ENCODE measurements at places on chromosomes 5 and 9. TPM values are rescaled to one million over a fixed set of nuclear protein-coding genes. Genes with fewer than 3 reads are reported as not detected.
A peak's percentile ranks its signal among the peaks of the same experiment; 100 is the strongest.

FBN2 gene
- total RNA-seq, result 215 TPM

GNA14 gene
- 5.9 TPM for total RNA-seq

OSMR gene
- total RNA-seq, result 14.7 TPM

TRAF1 gene
- total RNA-seq, result 5.1 TPM

MYMK gene
- 18.3 TPM for total RNA-seq

ZFP37 gene
- 8.9 TPM for total RNA-seq

DNAH5 gene
- total RNA-seq, result 0.92 TPM

PPWD1 gene
- 76.6 TPM for total RNA-seq

PNPLA7 gene
- total RNA-seq, result 1.5 TPM

CAPSL gene
- total RNA-seq, result not detected

DNA sequence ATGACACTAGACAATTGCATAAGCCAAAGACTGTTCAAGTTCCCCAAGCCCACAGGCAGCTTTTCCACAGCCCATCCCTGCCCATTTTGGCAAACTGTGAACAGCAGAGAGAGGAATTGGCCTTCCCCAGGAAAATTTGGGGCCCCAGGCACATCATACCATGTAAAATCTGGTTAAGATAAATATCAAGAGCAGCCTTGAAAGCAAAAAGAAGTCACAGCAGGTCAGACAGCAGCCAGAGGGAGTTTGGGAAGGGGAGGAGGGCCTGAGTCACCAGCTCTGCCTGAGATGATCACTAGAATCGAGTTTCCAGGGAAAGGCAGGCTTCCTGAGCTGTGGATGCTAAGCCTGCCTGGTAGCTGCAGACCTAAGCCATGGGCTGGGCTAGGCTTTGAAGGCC lies 179.2 kb downstream of the RFK start:
- DNase-seq, result no peak

DNA sequence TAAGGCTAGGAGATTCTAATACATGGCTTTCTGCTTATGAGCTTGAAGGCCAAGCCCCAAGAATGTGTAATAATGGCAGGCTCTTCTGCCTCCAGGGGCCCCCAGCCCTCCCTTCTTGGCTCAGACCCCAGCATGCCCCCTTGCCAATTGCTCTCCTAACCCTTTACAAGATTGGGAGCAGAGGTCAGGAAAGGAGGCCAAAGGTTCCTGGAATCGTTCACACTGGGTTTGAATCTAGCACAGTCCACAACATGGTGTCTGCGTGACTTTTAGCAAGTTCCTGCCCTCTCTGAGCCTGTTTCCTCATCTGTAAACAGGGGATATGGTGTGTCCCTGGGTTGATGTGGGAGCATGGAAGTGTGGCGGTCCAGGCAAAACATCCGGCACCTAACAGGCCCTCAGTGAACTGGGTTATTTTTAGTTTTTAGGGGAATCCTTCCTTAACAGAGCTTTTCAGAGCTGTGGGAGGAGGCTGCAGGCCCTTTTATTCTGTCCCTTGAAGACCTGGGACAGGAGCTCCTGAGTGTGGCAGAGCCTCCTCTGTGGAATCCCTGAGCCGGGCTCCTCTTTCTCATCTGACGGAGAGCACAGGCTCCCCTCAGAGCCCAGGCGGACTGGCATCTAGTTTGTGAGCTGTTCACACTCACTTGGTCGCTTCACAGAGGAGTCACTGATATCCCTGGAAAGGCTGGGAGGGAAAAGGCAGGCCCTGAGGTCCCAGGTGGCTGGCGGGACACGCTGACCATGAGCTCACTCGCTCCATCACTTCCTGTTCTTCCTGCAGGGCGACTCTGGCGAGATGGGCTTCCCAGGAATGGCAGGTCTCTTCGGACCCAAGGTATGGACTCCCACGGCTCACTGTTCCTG lies 23.4 kb upstream of the ORM1 start:
- DNase-seq, result no peak

- no peak for DNase-seq
These were observed 35.0 kb downstream of the ADAMTS6 start for GRCh38 chr5:65446682-65447081.

GRCh38 chr9:121840838-121841760 lies 189.7 kb downstream of the DAB2IP start:
- DNase-seq, result no peak

DNA sequence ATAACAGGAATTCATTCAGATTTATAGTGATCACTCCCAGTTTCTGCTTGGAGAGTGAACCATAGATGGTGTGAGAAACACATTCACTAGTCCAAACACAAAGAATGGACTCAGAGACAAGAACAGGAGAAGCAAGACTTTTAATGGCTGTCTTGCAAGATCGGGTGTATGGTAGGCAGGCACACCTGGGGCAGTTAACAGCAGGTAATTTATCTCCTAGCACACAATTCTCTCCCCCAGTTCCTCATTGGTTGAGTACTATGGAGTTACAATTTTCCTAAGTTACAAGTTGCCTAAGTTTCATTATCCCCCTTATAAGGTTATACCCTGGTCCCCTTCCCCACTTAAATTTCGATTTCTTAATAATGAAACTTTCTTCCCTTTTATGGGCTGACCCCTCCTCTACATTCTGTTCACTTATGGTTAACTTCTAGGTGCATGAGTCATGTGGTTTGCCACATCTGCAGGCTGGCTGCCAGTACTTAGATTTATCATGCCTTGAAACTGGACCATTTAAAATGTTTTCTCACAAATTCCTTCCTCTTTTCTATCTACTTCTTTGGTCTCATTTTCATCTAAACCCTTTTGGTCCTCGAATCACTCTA lies 623.3 kb downstream of the HINT1 start:
- DNase-seq, result no peak

- DNase-seq, result no peak
These were observed 217.1 kb downstream of the PIK3R1 start for GRCh38 chr5:68432682-68433081.

DNA sequence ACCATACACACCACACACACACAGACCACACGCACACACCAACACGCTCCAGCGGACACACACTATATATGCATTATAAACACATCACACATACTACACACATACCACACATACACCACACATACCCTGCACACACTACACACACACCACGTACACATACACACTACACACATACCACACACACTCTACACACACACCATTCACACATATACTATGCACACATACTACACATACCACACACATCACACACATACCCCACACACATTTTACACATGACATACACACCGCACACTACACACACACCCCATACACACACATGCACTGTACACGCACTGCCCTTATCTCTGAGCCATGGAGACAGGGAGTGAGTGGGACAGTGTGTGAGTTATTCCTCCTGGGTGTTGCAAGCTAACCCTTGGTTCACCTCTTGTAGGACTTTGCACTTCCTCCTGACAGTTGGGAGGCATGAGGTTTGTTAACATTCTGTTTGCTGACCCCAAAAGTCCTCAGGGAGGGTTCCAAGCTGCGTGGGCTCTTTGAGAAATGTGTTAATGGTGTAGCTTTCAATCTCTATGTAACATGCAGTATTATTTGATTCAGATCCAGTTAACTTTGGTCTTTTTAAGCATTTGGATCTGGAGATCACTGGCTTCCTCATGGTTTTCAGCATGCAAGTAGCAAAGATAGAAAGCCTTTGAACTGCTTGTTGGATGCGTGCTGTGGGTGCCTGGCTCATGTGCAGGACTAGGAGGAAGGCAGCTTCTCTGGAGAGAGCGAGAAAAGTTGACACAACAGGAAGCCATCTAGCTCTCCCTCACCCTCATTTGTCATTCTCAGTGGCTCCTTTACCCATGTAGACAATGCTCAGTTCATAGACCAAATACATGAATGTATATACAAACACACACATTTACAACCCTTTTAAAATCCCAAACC lies 13.7 kb downstream of the IL31RA start:
- no peak for DNase-seq

DNA sequence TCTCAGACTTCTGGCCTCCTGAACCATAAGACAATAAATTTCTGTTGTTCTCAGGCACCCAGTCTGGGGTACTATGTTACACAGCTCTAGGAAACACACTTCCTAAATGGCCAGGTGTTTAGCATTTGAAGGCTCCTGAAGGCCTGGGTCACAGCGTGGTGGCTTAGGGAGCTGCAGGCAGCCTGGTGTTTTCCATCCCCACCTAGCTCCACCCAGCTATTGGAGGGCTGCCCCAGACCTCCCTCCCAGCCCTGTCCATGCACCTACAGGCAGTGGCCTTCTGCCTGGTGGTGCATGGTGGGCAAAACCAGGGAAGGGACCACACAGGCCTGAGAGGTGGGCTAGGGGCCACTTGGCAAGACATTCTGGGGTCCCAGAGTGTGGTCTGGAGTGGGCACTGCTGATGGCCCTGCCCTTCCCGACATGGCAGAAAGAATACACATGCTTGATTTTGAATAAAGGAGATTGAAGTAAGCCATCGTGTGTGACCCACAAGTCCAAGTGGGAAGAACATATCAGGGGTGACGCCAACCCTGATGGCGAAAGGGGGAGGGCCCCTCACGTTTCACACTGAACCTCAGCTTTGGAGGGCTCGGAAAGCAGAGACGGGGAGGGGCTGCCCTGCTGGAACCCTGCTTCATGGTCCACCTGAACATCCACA lies 1.3 kb upstream of the SUSD3 start:
- no peak for DNase-seq

DNA sequence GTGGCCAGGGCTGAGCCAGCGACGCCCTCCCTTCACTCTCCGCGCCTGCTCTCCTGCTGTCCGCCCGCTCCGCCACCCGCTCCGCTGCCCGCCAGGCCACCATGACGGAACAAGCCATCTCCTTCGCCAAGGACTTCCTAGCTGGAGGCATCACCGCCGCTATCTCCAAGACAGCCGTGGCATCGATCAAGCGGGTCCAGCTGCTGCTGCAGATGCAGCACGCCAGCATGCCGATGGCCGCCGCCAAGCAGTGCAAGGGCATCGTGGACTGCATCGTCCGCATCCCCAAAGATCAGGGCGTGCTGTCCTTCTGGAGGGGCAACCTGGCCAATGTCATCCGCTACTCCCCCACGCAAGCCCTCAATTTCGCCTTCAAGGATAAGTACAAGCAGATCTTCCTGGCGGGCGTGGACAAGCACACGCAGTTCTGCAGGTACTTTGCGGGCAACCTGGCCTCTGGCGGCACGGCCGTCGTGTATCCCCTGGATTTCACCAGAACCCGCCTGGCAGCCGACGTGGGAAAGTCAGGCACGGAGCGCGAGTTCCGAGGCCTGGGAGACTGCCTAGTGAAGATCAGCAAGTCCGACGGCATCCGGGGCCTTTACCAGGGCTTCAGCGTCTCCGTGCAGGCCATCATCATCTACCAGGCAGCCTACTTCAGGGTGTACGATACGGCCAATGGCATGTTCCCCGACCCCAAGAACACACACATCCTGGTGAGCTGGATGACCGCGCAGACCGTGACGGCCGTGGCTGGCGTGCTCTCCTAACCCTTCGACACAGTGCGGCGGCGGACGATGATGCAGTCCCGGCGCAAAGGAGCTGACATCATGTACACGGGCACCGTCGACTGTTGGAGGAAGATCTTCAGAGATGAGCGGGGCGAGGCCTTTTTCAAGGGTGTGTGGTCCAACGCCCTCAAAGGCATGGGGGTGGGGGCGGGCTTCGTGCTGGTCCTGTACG lies 1130.4 kb upstream of the ACO1 start:
- DNase-seq, result no peak

DNA sequence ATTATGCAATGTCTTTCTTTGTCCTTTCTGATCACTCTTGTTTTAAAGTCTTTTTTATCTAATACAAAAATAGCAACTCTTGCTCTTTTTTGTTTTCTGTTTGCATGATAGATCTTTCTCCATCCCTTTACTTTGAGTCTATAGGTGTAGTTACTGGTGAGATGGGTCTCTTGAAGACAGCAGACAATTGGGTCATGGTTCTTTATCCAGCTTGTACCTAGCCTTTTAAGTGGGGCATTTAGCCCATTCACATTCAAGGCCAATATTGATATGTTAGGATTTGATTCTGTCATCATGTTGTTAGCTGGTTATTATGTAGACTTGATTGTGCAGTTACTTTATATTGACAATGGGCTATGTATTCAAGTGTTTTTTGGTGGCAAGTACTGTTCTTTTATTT lies 245.9 kb upstream of the TARS1 start:
- no peak for DNase-seq

DNA sequence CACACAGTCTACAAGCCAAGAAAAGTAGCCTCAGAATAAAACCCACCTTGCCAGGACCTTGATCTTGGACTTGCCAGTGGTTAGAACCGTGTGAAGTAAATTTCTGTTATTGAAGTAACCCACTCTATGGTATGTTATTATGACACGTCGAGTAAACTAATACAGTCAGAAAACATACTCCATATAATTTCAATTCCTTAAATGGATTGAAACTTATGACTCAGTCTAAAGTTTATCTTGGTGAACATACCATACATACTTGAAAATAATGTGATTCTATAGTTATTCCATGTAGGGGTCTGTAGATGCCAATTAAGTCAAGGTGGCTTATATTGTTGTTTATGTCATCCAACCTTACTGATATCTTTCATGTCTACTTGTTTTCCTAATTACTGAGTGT lies 950.7 kb downstream of the TLE4 start:
- no peak for DNase-seq

DNA sequence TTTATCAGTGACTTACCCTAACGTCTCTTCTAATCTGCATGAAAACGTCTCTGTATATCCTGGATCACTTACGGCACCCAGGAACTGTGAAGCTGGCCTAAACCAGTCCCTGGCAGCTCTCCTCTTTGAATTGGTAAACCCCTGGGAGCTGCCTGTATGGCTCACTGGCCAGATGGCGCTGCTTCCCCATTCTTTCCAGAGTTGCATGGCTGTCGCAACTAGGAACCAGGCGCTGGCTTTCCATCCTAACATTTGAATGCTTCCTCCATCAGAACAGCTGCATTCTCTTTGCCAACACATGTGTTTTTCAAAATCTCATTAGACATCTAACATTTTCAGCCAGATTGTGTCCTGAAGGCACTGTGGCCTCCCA lies 8.0 kb upstream of the PCA3 start:
- peak; percentile 26 for DNase-seq

DNA sequence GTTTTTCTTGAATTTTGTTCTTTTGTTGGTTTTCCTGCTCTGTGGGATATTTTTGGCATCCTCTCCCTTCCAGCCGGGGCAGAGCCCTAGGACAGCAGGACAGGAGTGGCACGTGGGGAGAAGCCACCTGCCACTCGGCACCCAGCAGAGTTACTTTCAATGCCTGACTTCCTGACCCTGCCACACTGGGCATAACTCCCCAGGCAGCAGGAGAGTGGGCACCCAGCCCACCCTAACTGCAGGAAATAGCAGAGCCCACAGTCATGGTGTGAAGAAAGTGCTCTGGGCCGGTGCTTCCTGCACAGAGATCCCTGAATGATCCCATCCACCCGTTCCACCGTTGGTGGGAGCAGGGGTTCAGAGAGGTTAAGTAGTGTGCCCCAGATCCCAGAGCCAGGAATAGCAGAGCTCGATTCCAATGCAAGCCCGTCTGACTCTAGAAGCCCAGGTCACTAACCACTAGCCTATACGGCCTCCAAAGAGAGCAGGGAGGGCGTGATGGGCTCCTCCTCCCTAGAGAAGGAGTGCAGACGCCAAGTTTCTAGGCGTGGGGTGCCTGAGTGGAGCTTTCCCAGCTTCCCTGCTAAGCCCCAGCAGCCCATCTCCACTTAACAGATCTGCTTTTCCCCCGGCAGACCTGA lies 8.1 kb upstream of the NUP214 start:
- no peak for DNase-seq
